ENCODE measurements at places on chromosomes 2 and 18.

- DNase-seq: no peak
These were observed 52.2 kb downstream of the EIF5B start for GRCh38 chr2:99389371-99389770.

- DNase-seq: no peak
These were observed 127.7 kb downstream of the RAPGEF4 start for GRCh38 chr2:172863341-172863740.

DNA sequence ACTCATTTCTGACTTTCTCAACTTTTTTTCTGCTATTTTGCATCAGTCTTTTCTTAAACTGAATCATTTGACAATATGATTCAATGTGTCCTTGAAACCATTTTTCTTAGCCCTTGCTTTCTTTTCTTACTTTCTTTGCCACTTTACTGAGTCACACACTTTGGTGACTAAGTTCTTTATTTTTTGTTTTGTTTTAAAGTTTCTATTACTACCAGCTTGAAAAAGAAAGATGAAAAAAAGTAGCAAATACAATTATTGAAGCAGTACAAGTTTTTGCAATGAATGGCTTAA lies 116.5 kb downstream of the DOCK10 start:
- no peak for DNase-seq

DNA sequence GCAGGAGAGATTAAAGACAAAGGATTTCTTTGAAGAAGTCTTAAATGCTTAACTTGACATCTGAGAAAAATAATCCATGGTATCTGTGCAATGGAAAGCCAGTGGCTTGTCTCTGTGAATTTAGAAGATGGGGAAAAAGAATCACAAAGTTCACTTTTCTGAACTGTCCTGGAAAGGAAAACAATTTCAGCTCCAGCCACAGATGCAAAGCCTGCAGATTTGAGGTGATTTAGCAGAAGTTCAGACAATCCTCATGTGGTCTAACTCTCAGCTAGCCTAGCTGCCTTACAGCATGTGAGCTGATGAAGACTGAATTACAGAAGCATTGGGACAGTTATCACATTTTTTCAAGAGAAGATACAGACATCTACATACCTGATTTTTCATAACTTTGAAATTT lies 126.7 kb upstream of the ITGB6 start:
- no peak for DNase-seq

- DNase-seq: no peak
These were observed 71.7 kb upstream of the RBMS1 start for GRCh38 chr2:160565099-160565845.

- DNase-seq: peak; percentile 48
These were observed 118.1 kb downstream of the MSH2 start for GRCh38 chr2:47520825-47521665.

- no peak for DNase-seq
These were observed 31.4 kb upstream of the RHOB start for GRCh38 chr2:20415511-20415918.

GRCh38 chr2:128714285-128714684 lies 395.6 kb upstream of the HS6ST1 start:
- no peak for DNase-seq

Data from activated T-helper 1 cell treated with anti-CD3 and anti-CD28 coated beads, Interleukin-2, amount 50 U/mL, for 16 hours (primary cell).